Thymus (tissue), 14 donors: ENCODE measurements at places on chromosomes 4 and X.
A peak's percentile ranks its signal among the peaks of the same experiment; 100 is the strongest.

DNA sequence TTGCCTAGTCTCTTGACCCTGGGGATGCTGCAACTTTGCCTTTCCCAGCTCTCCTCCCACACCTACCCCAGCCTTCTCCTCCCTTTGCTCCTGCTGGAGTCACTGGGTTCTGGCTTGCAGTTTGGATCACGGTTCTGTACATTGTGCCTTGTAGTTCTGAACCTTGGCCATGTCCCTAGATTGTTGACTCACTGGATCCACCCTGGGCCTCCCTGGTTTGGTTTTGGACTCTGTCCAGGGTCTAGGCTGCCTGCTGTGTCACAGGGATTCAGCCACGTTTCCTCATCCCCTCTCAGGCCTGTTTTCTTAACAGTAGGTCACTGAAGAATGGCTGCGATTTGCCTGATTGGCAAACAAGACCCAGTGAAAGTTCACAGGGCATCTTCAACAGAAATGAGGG is 11.5 kb upstream of the GABRE start:
- no peak for DNase-seq

GRCh38 chr4:9679704-9680478 is 101.5 kb upstream of the DRD5 start:
- no peak for DNase-seq

GRCh38 chr4:2587213-2587823 is 50.9 kb downstream of the FAM193A start:
- no peak for DNase-seq

DNA sequence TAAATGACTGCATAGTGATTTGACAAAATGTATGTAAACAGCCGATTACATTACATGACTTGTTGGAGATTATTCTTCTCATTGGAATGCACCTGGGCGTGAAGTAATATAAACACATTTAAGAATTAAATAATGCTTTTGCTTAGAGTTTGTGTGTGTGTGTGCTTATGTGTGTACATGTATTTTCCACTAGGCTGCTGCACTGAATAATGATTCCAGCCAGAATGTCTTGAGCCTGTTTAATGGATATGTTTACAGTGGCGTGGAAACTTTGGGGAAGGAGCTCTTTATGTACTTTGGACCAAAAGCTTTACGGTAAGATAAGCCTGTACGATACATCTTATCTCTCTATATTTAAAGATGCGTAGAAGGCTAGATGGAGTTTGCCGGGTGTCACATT is 12.6 kb downstream of the NEIL3 start:
- no peak for DNase-seq

DNA sequence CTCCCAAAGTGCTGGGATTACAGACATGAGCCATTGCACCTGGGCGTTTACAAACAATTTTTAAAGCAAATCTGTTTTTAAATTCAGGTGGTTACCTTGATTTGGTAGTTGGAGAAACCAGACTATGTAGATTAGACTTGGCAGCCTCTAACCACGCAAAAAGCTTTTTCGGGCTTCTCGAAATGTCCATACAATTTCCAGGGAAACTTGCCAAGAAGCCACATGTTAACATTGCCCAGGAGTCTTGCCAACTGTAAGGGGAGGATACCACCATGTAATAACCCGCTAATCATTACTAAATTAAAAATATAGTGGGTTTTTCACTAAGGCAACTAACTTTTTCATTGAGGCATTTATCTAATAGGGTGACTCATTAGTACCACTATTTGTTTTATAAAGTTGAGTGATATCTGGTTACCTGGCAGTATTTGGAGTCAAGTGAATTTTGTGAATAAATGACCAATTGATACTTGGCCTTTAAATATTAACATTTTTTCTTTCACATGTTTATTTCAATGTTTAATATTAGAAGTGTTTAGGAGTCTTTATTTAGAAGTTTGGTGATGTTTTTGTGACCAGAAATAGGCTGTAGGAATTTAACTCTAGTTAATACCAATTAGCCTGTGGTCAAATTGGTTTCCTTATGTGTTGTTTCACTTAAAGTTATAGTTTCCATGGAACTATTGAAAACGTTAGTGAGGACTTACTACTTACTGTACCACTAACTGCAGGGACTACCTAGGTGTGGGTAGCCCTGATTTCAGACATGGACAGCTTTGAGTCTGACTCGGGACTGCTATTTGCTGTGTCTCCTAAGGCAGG is 61.3 kb downstream of the CLDN34 start:
- DNase-seq, result no peak

- no peak for DNase-seq
Observed at GRCh38 chr4:150007512-150007911, 70.7 kb upstream of the DCLK2 start.

GRCh38 chr4:30182786-30183185 is 537.4 kb upstream of the PCDH7 start:
- DNase-seq, result no peak

- DNase-seq, result no peak
Observed at GRCh38 chr4:19880206-19880605, 371.5 kb upstream of the SLIT2 start.

GRCh38 chrX:71652405-71652804 is 14.9 kb upstream of the LOC101059915 start:
- peak; percentile 71 for DNase-seq

DNA sequence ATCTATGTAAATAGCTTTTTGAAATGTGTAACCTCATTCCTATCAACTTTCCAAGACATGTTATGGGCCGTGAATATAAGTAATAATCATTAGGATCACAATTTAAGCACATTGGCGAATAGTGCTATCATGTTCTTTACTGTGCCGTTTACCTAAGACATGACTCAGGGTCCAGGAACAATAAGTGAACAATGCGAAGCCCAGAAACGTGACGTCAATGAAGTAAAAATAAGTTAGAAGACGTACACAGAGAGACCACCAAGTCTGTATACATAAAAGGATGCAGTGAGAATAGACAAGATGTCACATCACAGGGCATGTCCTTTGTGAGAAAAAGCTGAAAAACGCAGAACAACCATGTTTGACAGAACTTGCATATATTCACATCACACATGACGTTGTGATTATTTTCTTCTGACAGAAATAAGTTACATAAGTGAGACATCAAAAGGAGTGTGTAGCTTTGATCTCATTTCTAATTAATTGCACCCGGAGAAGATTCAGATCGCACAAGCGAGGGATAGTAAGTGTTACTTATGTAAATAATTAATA is 49.4 kb upstream of the FAT1 start:
- no peak for DNase-seq

- no peak for DNase-seq
Observed at GRCh38 chr4:88646528-88647280, 50.9 kb downstream of the NAP1L5 start.

DNA sequence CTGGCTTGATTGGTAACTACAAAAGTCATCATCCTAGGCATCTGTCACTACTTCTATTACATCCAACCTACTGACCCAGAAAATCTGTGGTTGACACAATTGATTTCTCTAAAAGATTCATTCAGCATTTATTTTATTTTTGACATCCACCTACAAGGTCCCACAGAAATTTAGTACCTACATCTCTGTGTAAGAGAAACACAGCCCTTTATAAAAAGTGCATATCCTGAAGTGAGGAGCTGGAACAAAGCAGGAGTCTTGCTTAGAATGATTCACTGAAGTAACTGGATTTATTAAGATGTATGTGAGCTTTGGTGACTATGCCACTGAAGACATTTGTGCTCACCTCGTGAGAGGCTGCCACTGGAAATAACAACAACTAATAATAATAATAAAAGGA is 391.0 kb downstream of the GPAT3 start:
- no peak for DNase-seq

GRCh38 chrX:101415180-101416145 is 7.4 kb downstream of the HNRNPH2 start:
- peak; percentile 66 for DNase-seq
